NCI-H1436 treated with DMSO at 0.1 percent for 48 hours (cell line): ENCODE measurements at places on chromosomes 2 and 18.
A peak's percentile ranks its signal among the peaks of the same experiment; 100 is the strongest.

GRCh38 chr2:73089270-73090030 lies 17.9 kb upstream of the SFXN5 start:
- DNase-seq, result no peak

- no peak for DNase-seq
Observed at GRCh38 chr2:202172439-202173211, 65.8 kb downstream of the SUMO1 start.

GRCh38 chr2:142130111-142131009 lies 456 bp downstream of the LRP1B start:
- no peak for DNase-seq

GRCh38 chr2:231807020-231807419 lies 20.8 kb downstream of the COPS7B start:
- no peak for DNase-seq

DNA sequence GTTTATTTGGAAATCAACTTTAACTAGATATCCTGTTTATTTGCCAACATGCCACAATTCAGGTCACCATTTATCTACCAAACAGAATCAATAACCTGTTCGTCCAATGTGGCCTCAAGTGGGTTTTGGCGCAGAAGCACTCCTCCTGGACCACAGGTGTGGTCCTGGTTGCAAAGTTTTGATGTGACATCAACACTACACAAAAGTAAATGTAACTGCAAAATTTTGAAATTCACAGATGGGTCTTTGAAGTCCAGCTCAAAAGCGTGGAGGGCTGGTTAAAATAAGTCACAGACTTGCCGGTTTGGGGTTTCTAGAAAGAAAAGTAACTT lies 474 bp upstream of the GCA start:
- no peak for DNase-seq

DNA sequence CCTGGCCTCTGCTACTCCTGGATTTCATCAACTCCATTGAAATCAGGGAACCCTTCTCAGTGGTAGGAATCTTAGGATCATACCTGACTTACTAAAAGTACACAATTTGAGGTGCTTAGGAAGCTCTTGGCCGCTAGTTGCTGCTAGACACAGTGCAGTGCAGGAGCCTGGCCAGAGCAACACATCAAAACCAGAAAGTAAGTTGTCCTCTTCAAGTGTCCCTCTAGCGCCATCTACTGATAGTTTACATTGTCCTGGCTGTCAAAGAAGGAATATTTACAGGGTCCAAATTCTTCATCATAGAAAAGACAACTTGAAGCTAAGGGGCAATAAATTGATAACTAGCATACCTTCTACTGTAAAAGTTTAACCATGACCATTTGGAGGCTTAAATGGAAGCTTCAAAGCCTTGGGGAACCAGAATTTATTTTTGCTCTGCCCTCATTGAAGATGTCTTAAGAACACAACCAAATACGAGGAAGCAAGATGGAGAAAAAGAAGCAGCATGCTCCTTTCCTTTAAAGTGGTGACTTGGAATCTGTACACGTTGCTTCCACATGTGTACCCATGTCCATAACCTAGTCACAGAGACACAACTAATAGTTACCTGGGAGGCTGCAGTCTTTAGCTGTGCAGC lies 889.1 kb upstream of the GCFC2 start:
- peak; percentile 54 for DNase-seq

- DNase-seq, result no peak
Observed at GRCh38 chr18:6281874-6282273, 132.8 kb downstream of the L3MBTL4 start.

GRCh38 chr2:171547720-171548119 lies 25.4 kb downstream of the CYBRD1 start:
- no peak for DNase-seq

- no peak for DNase-seq
Observed at GRCh38 chr2:108912629-108912902, 76.5 kb downstream of the EDAR start.

GRCh38 chr2:181138816-181139215 lies 158.4 kb downstream of the UBE2E3 start:
- DNase-seq, result no peak

DNA sequence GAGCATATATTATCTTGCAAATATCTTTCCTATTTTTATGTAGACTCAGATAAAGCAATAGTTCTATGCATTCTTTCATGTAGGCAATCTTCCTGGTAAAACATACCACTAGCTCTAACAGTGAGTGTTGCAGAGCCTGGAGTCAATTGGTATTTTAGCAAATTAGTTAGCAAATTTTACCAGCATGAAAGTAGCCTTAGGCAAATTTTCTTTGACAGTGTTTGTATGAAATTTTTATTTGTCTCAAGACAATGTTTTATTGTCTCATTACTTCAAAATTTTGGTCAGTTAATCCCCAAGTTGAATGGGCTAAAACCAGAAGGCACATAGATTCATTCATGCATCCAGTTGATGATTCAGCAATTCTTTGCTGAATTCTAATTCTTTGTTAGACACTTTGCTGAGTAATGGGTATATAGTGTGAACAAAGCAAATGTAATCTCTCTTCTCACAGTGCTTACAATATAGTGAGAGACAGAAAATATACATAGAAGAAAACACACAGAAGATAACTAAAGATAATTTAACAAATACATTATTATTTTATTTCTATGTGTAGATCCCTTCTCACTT lies 27.1 kb downstream of the SLC38A11 start:
- DNase-seq, result no peak
